Osteocyte (in vitro differentiated cells): ENCODE measurements at places on chromosomes 4 and X. TPM values are rescaled to one million over a fixed set of nuclear protein-coding genes. Genes with fewer than 3 reads are reported as not detected.

The PRDX4 gene
- total RNA-seq, result 299 and 304 TPM in 2 replicates

The ALPK1 gene
- 8.3 and 9.1 TPM in 2 replicates for total RNA-seq

The ANXA5 gene
- total RNA-seq, result 477 and 488 TPM in 2 replicates

- H3K27me3 ChIP-seq, result no peaks in the 10 kb centered on the region
- H3K36me3 ChIP-seq, result no peaks in the 10 kb centered on the region
- peaks cover 29% of the 10 kb centered on the region for H3K4me1 ChIP-seq
Measured at GRCh38 chr4:72319601-72320021, 249.4 kb downstream of the ADAMTS3 start.

DNA sequence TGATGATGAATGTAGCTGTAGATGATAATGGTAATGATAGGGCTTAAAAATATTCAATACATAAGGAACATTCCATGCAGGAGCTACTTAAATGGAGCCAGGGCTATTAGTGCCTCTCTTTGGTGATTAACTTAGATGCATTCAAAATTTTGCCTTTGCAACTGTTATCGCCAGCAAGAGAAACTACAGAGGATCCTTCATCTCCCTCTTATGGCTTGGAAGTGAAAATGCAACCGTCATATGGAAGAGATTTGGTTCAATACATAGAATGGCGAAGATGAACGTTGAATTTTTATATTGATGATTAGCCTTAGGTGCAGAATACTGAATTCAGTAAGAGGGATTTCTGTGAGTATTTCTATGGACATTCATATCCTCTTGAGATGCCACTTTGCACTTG, 134.5 kb upstream of the NLGN4X start:
- H3K27ac ChIP-seq, result no peak overlapping the region
- DNase-seq, result no peak
- H3K36me3 ChIP-seq, result no peaks in the 10 kb centered on the region

GRCh38 chr4:54254116-54254914, 25.2 kb downstream of the PDGFRA start:
- H3K27me3 ChIP-seq, result no peaks in the 10 kb centered on the region
- H3K27ac ChIP-seq, result peak overlapping the region; percentile 15
- peaks cover 7% of the 10 kb centered on the region for H3K36me3 ChIP-seq
- no peak overlapping the region for H3K4me3 ChIP-seq

GRCh38 chr4:602559-602942, 22.8 kb upstream of the PDE6B start:
- H3K27ac ChIP-seq, result no peak overlapping the region
- no peak overlapping the region for H3K4me3 ChIP-seq
- no peaks in the 10 kb centered on the region for H3K27me3 ChIP-seq
- no peaks in the 10 kb centered on the region for H3K36me3 ChIP-seq
- peak; percentile 84 for DNase-seq
- H3K4me1 ChIP-seq, result no peaks in the 10 kb centered on the region

DNA sequence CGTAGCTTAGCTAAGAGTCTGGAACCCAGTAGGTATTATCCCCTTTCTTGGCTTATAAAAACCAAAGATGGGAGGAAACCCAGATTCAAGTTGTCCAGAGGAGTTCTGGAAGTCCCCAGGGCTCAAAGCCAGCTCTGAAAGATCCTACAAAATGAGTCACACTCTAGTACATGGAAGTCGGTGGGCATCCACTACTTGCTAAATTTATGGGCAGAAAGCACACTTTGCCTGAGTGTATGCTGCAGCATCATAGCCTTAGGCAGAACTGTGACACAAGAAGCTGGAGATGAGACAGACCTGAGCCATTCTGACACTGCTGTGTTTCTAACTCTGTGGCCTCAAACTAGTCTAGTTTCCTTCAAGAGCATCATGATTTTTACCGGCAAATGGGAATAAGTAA, 429.3 kb downstream of the AFF2 start:
- H3K4me3 ChIP-seq, result no peak overlapping the region
- no peaks in the 10 kb centered on the region for H3K4me1 ChIP-seq
- no peak overlapping the region for H3K27ac ChIP-seq
- no peak for DNase-seq

DNA sequence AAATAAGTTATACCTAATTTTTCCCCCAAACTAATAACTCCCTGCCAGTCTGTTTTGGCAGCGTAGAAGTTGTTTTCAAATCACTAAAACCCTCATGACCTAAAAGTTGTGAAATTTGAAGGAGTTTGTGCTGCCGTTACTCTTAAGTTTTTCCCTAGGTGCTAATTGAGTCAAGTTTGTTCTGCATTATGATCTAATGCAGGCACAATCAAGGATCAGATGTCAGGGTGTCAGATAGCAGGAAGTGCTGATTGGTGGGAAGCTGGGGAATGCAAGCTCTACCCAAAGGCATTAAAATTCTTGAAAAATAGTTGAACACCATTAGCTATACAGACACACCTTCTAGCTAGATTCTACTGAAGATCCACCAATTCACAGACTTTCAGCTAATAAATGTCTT, 51.9 kb downstream of the ARX start:
- no peak overlapping the region for H3K4me3 ChIP-seq
- H3K36me3 ChIP-seq, result no peaks in the 10 kb centered on the region
- no peak overlapping the region for H3K27ac ChIP-seq
- DNase-seq, result no peak
- peaks cover 5% of the 10 kb centered on the region for H3K4me1 ChIP-seq
- H3K27me3 ChIP-seq, result no peaks in the 10 kb centered on the region

DNA sequence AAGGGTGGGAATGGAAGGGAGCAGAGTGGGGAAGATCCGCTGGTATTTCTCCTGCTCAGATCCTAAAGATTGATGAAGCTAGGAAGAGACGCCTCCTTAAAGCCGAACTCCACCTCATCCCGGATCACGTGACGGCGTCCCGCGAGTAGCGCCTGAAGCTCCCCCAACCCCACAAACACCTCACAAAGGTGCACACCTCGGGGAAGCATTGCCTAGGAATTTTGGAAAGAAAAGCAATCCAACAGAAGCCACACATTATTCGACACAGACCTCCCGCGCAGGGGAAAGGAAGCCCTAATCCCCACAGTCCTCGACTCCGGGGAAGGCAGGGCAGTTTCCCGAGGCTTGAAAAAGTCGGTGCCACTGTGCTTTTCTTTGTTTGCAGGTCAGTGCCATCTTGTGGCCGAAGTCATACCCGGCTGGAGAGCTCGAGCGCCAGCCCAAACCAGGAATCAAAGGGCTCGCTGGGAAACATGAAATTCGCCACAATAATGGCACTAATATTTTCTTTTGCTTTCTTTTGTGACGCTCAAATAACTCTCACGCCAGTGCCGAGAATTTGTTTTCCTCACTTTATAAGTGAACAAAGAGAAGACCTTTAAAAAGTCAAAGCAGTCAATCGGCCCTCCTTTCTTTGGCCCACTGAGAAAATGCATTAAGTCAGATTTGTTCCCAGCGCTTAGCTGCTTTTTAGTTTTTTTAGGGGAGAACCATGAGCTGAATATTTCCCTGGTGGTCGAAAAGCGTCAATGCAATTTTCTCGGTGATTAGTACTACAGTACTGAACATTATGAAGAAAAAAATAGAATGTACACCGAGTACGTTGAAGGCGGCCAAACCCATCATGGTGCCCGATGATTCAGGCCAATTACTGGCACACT, at the start of gene NPY1R:
TSS of gene NPY1R (minus strand) at position 71 of the 881 bp plus-strand sequence. CDS start 6,042 bp downstream, outside the sequence.
- DNase-seq, result peak; percentile 89
- no peaks in the 10 kb centered on the region for H3K36me3 ChIP-seq
- H3K4me1 ChIP-seq, result peaks cover 16% of the 10 kb centered on the region
- peaks cover 58% of the 10 kb centered on the region for H3K27me3 ChIP-seq
